ENCODE measurements at places on chromosomes 3 and 15.

GRCh38 chr3:195574497-195575304 lies 9.0 kb downstream of the APOD start:
- DNase-seq = no peak

- peak; percentile 23 for DNase-seq
Observed at GRCh38 chr3:48927928-48928327, 9.3 kb downstream of the ARIH2 start.

GRCh38 chr3:24986612-24987011 lies 441.5 kb upstream of the RARB start:
- DNase-seq = no peak

GRCh38 chr3:40456279-40456939 lies 730 bp upstream of the RPL14 start:
- DNase-seq = no peak

DNA sequence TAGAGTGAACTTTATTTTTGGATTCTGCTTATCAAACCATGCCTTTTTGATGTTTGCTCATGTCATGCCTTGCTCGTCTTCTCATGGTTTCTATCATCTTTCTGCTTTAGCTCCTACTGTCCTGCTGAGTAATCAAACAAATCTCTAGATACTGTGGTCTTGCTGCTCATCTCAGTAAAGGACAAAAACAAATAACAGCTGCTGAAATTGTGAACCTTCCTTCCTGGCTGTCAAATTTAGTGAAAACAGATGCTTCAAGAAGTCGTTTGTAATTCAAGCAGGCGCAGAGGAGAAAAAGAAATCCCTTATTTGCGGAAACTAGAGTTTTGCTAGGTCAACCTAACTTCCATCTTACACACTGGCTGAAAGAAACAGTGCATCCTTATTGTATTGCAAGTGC lies 616.1 kb upstream of the ALCAM start:
- no peak for DNase-seq

DNA sequence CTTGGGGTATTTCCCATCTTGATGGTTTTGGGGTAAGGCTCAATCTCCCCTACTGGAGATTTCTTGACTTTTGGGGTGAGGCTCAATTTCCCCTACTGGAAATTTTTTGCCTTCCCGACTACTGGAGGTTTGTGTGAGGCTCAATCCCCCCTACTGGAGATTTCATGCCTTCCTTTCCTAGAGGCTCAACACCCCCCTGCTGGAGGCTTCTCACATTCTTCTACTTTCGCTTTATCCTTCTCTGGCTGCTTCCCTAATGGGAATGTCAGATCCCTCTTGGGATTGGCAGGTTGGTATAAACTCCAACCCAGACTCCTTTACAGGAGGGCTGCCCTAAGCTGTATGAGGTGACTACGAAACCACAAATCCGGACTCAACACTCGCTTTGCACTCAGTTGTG lies 49.2 kb downstream of the KATNBL1 start:
- no peak for DNase-seq

DNA sequence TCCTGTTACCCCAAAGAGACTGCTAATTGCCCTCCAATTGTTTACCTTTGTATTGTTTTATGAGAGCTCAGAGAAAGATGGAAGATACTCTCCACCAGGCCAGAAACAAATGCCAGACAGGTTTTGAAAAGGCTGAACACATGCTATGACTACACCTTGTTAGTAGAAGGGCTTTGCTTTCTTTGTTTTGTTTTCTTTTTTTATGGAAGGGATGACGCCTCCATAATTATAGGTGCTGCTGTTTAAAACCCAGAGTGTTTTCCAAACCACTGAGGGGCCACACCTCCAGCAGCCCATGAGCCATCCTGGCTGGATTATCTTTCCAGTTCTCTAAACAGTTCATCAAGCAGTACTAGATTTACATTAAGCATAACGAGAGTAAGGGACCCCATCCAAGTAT lies 5.6 kb upstream of the FOXP1 start:
- no peak for DNase-seq

GRCh38 chr15:69763831-69764230 lies 311.2 kb downstream of the RPLP1 start:
- DNase-seq = no peak

GRCh38 chr15:29622637-29623036 lies 199.6 kb downstream of the TJP1 start:
- DNase-seq = no peak

- DNase-seq = no peak
Observed at GRCh38 chr3:52159503-52159902, 5.3 kb upstream of the POC1A start.

DNA sequence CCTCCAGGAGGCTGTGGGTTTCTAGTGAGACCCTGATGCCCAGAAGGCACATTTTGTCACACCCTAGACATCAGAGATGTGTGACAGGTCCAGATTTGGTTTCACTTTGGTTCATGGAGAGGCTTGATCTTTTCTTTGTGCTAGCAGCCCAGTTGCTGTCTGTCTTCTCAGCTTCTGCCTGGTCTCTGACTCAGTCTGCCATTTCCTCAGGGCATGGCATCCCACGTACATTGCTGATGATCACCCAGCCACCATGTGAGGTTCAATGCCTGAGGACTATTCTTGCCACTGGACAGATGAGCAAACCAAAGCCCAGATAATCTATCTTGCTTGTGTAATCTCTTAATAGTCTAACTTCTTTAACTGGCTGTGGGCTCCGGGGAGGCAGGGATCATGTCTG lies 144.9 kb upstream of the MRPS22 start:
- DNase-seq = no peak

GRCh38 chr15:94412979-94413746 lies 181.8 kb downstream of the MCTP2 start:
- DNase-seq = peak; percentile 24

- DNase-seq = peak; percentile 18
Observed at GRCh38 chr3:131072099-131072559, 45.5 kb downstream of the NEK11 start.

DNA sequence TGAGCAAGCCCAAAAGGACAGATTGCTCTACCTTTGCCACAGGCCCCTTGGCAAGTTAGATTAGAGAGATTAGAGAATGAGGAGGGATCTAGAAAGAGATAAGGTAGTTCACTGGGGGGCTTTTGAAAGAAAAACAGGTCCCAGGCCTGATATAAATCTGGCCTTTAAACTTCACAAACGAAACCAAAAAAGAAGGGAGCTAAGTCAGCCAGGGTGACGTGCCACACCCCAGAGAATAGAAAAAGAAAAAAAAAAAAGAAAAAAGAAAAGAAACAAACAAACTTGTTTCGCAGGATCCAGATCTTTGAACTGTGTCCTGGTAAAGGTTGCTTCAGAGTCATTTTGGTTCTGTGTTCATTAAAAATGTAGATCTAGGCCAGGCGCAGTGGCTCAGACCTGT lies 3.6 kb downstream of the KAT2B start:
- no peak for DNase-seq

- DNase-seq = no peak
Observed at GRCh38 chr3:58789385-58789784, 122.8 kb upstream of the FAM3D start.

- DNase-seq = no peak
Observed at GRCh38 chr3:13874891-13875290, 5.0 kb downstream of the WNT7A start.

- DNase-seq = no peak
Observed at GRCh38 chr15:93289941-93290617, 201.1 kb upstream of the RGMA start.

- DNase-seq = peak; percentile 25
Observed at GRCh38 chr3:66638717-66639116, 137.9 kb upstream of the LRIG1 start.

- DNase-seq = no peak
Observed at GRCh38 chr3:20739814-20740213, 553.8 kb upstream of the SGO1 start.

GRCh38 chr3:104149154-104149553 lies 1217.6 kb upstream of the ALCAM start:
- DNase-seq = no peak

- no peak for DNase-seq
Observed at GRCh38 chr3:49779358-49780079, 6.8 kb downstream of the IP6K1 start.
